H7 (cell line): ENCODE measurements at places on chromosomes 2 and 18. TPM values are rescaled to one million over a fixed set of nuclear protein-coding genes. Genes with fewer than 3 reads are reported as not detected.
A peak's percentile ranks its signal among the peaks of the same experiment; 100 is the strongest.

The ASB18 gene
- not detected in 2 replicates for total RNA-seq

The MYO3B gene
- 0.35 and 0.41 TPM in 2 replicates for total RNA-seq

The B3GNT7 gene
- 52.9 and 70.4 TPM in 2 replicates for total RNA-seq

The NOSTRIN gene
- not detected in 2 replicates for total RNA-seq

The ARHGEF4 gene
- 15.3 and 15.6 TPM in 2 replicates for total RNA-seq

The CLEC4F gene
- not detected in 2 replicates for total RNA-seq

The SNTG2 gene
- total RNA-seq = 1.5 and 2.1 TPM in 2 replicates

The HADHB gene
- 78.7 and 88.7 TPM in 2 replicates for total RNA-seq

The NEU4 gene
- 0.41 TPM in 1 of 2 replicates, not detected in the other for total RNA-seq

The PCARE gene
- total RNA-seq = not detected in 2 replicates

The SLC19A3 gene
- total RNA-seq = 1.1 and 1.7 TPM in 2 replicates

The NETO1 gene
- 9.9 and 15.9 TPM in 2 replicates for total RNA-seq

The ZNF804A gene
- total RNA-seq = 0.18 and 0.48 TPM in 2 replicates

The FIGLA gene
- total RNA-seq = not detected in 2 replicates

The MTLN gene
- total RNA-seq = 99.7 and 126 TPM in 2 replicates

DNA sequence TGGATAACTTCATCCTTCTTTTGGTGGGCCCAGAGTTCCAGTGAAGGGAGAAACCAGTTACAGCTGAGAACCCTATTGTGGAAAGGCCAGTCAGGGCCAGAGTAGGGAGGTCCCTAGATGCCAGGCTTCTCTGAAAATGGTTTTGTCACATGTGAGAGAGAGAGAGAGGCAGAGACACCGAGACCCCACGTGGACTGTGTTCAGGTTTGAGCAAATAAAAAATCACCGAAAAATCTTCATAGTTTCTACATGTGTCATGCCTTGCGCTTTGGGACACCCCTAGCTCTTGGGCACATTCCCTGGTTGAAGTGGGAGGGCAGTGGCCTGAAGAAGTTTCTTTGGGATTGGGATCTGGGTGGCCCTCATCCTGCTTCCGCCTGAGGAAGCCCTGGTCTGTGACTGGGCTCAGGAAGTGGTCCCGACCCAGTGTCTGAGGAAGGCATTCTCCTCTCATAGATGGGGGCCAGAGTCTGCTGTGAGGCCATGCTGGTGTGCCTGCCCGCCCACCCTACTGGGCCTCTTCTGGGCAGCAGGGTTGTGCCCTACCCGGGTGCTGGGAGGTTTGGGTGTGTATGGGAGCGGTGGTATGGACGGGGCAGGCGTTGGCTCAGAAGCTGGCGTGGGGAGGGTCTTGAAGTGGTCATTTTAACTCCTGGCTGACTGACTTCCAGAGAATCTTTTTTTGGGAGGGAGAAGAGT, 16.1 kb downstream of the NCK2 start:
- no peak for DNase-seq

GRCh38 chr2:219430633-219431615, 3.7 kb upstream of the SPEG start:
- peak; percentile 70 for DNase-seq

DNA sequence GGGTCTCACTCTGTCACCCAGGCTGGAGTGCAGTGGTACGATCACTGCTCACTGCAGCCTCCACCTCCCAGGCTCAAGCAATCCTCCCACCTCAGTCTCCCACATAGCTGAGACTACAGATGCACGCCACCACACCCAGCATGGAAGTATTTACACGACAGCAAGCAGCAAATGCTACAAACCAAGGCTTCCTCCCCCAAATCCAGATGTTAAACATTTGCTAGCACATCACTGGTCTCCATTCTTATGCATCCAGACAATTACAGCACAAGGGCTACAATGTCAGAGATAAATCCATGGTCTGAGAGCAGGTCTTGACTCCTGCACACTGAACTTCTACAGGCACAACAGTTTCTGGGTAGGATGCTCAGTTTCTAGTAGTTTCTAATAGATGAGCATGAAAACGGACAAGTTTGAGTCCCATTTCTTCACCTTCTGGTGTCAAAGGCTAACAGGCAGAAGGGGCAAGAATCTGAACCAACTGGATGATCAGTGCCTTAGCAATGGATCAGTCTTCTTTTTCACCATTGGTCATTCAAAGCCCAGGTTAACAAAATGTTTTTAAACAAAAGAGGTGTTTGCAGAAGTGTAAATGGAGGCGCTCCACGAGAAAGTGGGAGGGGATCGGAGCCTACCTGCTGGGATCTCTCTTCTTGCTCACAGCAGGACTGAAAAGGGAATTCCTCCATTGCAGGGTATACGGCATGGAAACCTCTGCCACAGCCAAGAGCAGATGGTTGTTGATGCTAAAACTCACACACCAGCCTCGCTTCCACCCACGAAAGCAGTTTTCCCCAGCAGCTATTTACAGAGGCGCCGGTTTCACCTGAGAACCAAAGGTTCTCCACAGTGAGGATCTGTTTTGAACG, 135.0 kb upstream of the ARL4C start:
- peak; percentile 43 for DNase-seq

GRCh38 chr2:8575038-8575833, 106.6 kb upstream of the ID2 start:
- peak; percentile 40 for DNase-seq

GRCh38 chr18:23380001-23380550, 73.0 kb upstream of the RIOK3 start:
- peak; percentile 54 for DNase-seq

DNA sequence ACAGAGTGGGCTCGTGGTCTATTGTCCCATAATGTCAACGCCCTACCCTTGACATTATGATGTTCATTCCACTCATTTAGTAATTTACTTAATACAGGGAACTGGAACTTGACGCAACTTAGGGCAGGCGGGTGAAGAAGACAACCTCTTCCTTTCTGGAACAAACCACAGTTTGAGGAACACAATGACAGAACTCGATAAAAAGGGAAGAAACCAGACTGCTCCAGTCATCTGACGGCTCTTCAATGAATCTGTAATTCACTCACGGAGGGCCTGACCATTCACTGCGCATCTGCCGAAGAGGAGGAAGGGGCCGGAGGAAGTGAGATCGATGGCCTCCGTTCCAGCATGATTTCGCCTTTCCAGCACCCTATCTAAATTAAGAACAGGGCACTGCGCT, 83.2 kb downstream of the BCL2 start:
- no peak for DNase-seq

DNA sequence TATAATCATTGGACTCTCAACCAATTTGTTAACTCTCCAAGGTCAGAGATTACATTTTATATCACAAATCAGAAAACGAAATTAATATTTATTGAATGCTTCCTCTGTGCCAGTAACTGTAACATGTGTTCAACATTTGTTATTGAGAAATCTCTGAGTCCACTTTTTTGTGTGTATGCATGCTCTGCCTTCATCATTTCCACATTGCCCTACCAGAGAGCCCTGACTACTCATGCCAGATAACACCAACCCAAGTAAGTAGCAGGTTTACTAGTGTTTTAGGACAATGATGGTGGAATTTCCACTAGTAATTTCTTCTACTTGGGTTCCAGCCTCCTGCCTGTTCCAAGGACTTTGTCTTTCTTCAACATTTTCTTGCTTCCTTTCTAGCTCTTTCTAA, 14.2 kb upstream of the FAP start:
- DNase-seq = no peak

GRCh38 chr2:133241224-133241571, 327.1 kb downstream of the NCKAP5 start:
- no peak for DNase-seq

GRCh38 chr2:166932032-166932431, 43.8 kb downstream of the XIRP2 start:
- DNase-seq = no peak

DNA sequence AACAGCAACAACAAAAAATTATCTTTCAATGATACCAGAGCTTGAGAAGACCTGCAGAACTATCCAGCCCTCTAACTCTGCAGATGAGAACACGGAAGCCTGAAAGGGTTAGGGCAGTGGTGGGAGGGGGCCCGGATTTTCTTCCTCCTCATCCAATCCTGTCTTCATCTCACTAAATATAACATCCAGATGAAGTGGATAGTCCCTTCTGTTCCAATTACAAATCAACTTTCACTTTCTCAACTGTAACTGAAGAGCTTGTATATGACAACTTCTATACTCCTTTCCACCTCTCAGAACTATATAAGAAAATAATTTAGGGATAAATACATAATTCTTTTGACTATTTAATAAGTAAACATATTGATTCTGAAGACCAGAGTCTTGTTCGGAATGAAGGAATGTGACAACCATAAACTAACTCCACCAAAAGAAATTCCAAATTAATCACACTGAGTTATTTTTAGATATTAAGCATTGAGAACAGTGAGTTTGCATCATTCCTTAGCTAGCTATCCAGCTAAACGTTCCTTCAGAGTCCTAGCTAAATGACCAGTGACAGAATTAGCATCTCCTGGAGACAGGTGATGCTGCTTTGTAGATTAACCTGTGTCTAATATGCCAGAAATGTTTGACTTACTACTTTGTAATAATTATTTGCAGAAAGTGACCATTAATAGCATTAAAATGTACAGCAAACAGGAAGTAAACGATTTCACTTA, 32.7 kb downstream of the SFT2D3 start:
- no peak for DNase-seq

- DNase-seq = peak; percentile 10
These were observed 228.0 kb upstream of the SMAD7 start for GRCh38 chr18:49178736-49179135.

DNA sequence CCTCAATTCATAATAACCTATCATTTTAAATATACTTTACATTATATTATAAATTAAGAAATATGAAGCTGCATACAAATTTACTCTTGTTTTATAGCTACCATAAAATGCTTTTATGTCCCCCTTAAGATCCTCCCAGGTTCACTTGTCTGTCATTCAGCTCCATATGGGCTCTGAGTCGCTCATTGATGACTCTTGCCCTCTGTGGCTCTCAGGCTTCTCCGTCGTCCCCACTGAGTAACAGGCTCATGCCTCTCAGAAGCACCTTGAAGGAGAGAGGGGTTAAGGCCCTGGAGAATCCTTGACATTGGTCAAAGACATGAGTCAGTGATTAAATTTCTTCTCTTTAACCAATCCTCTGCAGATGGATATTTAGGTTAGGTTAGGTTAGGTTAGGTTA, 6.2 kb upstream of the MCM6 start:
- DNase-seq = no peak

- DNase-seq = no peak
These were observed 51.1 kb upstream of the LGALSL start for GRCh38 chr2:64402876-64403275.

- DNase-seq = no peak
These were observed 37.5 kb upstream of the SH3RF3 start for GRCh38 chr2:109091526-109091925.

DNA sequence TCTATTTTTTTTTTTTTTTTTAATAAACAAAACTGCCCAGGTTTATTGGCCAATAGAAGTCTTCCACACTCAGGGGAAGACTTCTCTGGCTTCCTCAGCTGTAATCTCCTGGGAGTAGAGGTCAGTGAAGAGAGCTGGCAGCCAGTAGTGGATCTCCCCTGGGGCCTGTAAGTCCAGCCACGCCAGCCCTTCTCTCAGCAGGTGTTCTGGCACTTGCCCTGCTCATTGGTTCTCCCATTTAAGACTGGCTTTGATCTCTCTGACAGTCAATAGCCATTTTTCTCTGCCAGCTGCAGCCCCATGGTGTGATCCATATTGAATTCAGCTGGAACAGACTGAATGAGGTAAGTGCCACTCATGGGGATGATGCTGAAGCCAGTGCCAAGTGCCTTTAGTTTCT, 170.6 kb upstream of the SPHKAP start:
- DNase-seq = no peak

DNA sequence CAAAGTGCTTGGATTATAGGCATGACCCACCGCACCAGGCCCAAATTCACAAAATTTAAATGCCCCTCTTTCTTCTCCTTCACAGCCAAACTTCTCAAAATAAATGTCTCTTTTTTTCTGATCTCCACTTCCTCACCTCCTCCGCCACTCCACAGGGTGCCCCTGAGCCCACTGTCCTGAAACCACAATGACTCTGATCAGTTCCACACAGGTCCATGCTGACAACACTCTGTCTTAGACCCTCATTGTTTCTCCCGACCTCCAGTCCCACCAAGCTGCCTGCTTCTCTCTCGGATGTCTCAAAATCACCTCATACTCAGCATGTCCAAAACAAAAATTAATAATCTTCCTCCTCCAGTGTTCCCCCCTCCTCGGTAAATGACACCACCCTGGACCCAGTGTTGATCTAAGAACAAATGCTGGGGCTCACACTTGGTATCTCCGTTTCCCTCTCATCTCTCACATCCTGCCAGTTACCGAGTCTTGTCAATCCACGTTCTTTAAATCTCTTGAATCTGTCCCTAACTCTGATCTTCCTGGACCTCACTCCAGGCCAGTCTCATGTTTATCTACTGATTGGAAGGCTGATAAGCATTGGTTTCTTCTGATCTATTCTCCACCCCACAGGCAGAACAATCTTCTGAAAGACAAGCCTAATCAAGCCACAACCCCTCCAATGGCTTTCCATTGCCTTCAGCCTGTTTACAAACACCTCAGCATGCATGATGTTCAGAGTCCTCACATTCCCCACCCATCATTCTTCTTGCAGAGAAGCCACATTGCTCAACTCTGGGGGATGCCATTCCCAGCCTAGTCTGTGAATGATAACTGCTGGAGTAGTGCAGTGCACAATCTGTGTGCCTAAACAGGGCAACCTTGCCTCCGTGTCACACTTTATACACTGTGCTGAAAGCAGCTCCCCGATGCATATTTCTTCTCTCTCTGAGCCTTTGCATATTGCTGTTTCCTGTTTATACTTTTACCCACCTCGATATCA, 12.4 kb upstream of the ANKRD44 start:
- DNase-seq = no peak

- no peak for DNase-seq
These were observed 11.8 kb downstream of the ALS2 start for GRCh38 chr2:201768918-201769317.

GRCh38 chr18:65523461-65523860, 227.4 kb upstream of the CDH7 start:
- DNase-seq = no peak

- no peak for DNase-seq
These were observed 52.8 kb downstream of the CHMP3 start for GRCh38 chr2:86510436-86510933.

GRCh38 chr2:181005809-181006208, 25.4 kb downstream of the UBE2E3 start:
- no peak for DNase-seq

- no peak for DNase-seq
These were observed 415.8 kb upstream of the ZEB2 start for GRCh38 chr2:144935736-144936135.
